Upper lobe of right lung (tissue), 1 donor: ENCODE measurements at places on chromosomes 4 and X.

- H3K27ac ChIP-seq, result no peak overlapping the region
- no peaks in the 10 kb centered on the region for H3K27me3 ChIP-seq
- no peak overlapping the region for H3K4me3 ChIP-seq
- DNase-seq, result no peak
- no peaks in the 10 kb centered on the region for H3K36me3 ChIP-seq
Measured at GRCh38 chr4:117137145-117137544, 51.8 kb upstream of the TRAM1L1 start.

DNA sequence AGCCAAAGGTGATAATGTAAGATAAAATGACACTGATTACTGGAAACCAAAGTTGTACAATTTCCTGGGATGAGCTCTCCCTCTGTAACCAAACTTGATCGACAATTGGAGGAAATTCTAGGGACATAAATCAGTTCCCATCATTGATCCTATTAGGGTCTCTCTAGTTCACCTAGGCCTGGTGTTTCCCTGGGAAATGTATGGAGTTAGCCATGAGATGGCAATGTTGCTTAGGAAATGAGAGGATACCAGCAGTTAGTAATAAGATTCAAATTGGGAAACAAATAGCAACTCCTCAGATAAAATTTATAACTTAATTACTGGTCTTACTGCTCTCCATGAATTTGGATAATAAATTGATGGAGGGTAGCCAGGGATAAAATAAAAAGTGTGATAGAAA is 52.2 kb downstream of the SPATA18 start:
- H3K27me3 ChIP-seq, result no peaks in the 10 kb centered on the region
- no peak for DNase-seq
- H3K4me3 ChIP-seq, result no peak overlapping the region
- H3K27ac ChIP-seq, result no peak overlapping the region

- no peak overlapping the region for H3K4me3 ChIP-seq
- H3K4me1 ChIP-seq, result no peaks in the 10 kb centered on the region
- H3K27me3 ChIP-seq, result peaks cover 18% of the 10 kb centered on the region
Measured at GRCh38 chrX:152640034-152640818, 2.5 kb downstream of the GABRQ start.

DNA sequence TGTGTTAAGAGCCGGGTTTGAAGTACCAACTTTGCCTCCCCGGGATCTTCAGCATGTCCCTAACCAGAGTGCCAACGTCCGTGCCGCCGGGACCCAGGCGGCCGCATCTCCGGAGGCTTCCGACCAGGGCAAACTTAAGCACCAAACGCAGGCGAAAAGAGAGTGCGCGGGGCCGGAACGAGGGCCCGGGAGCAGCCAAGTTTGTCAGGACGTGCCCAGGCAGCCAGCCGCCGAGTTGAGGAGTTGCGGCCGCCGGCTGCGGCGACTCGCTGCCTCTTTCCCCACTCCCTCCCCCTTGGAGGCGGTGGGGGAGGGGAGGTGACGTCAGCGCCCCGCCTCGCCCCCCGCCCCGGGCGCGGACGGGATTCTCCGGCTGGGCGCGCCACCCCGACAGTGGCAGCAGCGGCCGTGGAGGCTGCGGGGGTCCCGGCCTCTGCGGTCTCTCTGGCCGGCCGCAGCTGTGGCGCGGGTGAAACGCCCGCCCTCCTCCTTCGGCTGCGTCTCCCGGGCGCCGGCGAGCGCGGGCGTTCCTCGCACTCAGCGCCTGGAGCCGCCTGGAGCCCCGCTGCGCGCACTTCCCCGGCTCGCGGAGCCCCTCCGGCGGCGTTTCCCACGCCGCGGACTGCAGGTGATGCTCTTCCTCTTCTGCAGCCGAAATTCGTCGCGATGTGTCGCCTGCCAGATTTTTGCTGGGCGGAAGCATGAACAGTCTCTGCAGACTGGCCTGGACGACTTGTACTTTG is 2.9 kb upstream of the FAT1 start:
- peak overlapping the region; percentile 71 for H3K4me3 ChIP-seq
- peak overlapping the region; percentile 78 for H3K27ac ChIP-seq
- no peaks in the 10 kb centered on the region for H3K36me3 ChIP-seq
- H3K27me3 ChIP-seq, result peaks cover 13% of the 10 kb centered on the region
- H3K4me1 ChIP-seq, result no peaks in the 10 kb centered on the region
- peak; percentile 85 for DNase-seq

- no peaks in the 10 kb centered on the region for H3K4me1 ChIP-seq
- no peaks in the 10 kb centered on the region for H3K36me3 ChIP-seq
Measured at GRCh38 chrX:12360383-12360782, 222.1 kb downstream of the FRMPD4 start.

DNA sequence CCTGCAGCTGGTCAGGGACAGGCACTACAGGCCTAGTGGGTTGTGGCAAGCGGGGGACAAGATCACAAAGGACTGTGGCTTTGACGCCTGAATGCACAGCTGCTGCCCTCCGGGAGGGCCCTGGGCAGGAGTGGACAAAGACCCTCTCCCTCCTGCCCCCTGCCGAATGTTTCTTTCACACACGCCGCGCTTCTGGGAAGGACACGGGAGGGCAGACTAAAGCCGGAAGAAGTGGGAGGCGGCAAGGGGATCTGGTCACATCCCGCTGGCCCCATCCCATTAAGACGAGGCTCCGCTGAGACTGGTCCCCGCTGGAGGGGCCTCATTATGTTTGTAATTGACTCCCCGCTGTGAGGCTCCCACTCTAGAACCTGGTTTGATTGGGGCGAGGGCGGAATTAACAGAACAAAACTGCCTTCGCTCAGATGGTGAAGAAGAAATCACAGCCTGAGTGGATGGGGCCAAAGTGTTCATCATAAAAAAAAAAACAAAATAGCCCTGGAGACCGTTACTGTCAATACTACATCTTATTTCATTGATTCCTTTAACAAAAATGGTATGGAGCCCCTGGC is 37.8 kb upstream of the PSAPL1 start:
- no peaks in the 10 kb centered on the region for H3K4me1 ChIP-seq
- no peaks in the 10 kb centered on the region for H3K36me3 ChIP-seq
- H3K27me3 ChIP-seq, result no peaks in the 10 kb centered on the region
- H3K4me3 ChIP-seq, result no peak overlapping the region

DNA sequence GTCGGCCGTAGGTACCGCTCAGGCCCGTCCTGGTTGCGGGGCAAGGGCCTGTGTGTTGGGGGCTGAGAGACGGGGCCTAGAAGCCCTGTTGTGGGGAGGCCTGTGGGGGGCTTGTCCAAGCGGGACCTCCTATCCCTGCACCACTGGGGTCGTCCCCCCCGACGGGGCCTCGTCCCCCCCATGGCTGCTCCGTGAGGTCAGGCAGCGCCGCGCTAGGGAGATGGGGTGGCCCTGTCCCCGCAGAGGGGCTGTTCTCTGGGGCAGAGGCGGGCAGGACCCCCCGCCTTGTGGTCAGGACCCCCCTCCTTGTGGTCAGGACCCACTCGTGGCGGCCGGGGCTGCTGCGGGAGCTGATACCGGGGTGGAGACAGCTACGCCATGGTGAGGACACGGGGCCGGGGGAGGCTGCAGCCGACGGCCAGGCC is 12.1 kb upstream of the GTPBP6 start:
- H3K27ac ChIP-seq, result no peak overlapping the region
- peaks cover 9% of the 10 kb centered on the region for H3K4me1 ChIP-seq
- H3K27me3 ChIP-seq, result peaks cover 12% of the 10 kb centered on the region
- no peak overlapping the region for H3K4me3 ChIP-seq

- DNase-seq, result no peak
- H3K27me3 ChIP-seq, result no peaks in the 10 kb centered on the region
- no peak overlapping the region for H3K4me3 ChIP-seq
- no peaks in the 10 kb centered on the region for H3K36me3 ChIP-seq
- H3K27ac ChIP-seq, result no peak overlapping the region
- H3K4me1 ChIP-seq, result no peaks in the 10 kb centered on the region
Measured at GRCh38 chrX:123093792-123094191, 90.3 kb upstream of the GRIA3 start.

DNA sequence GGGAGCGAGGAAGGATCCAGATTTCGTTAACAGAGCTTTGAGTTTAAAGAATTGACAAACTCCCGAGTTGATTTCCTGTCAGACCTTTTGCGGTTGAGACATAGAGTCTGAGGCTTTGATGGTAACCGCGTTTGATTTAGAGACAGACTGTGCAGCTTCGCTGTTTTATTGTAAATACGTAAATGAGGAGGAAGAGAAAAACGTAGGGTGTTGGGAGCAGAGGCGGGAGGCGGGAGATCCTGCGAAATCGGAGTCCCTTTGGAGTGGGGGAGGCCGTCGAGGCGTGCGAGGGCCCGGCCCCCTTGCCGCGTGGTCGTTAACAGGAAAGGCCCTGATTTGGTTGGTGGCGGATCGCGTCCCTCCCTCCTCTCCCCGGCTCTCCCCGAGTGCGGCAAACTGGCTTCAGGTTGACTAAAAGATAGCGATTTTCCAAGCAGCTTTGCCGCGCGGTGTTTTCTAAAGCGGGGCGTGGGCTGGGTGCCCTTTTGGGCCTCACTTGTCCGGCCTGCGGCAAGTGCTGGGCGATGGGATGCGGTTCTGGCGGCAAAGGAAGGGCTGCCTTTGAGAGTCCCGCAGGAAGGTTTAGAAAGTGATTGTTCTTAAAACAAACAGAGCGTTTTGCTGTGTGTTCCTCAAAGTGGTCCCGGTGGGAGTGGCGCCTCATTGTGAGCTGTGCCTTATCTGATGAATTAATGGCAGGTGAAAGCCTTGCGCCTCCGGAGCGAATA is 857 bp downstream of the SCML1 start:
- DNase-seq, result peak; percentile 74
- peak overlapping the region; percentile 90 for H3K27ac ChIP-seq
- no peaks in the 10 kb centered on the region for H3K27me3 ChIP-seq
- H3K4me3 ChIP-seq, result peak overlapping the region; percentile 66

GRCh38 chrX:21700275-21700674 is 42.1 kb upstream of the KLHL34 start:
- no peak for DNase-seq
- H3K36me3 ChIP-seq, result no peaks in the 10 kb centered on the region
- H3K27me3 ChIP-seq, result no peaks in the 10 kb centered on the region
- H3K4me1 ChIP-seq, result no peaks in the 10 kb centered on the region
- no peak overlapping the region for H3K4me3 ChIP-seq

DNA sequence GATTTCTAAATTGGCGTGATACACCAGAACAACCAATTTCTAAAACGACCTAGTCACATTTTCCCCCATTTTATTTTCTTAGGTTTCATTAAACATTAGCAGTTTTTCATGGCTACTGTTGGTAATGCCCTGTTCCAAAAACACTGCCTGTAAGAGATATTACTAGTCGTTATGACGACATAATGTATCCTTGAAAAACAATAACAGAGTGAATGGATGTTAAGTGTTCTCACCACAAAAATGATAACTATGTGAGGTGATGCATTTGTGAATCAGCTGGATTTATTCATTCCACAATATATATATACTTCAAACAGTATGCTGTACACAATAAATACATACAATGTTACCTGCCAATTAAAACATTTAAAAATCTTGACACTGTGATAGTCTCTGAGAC is 1147.6 kb upstream of the PCDH10 start:
- no peak for DNase-seq
- H3K27ac ChIP-seq, result no peak overlapping the region
- no peaks in the 10 kb centered on the region for H3K36me3 ChIP-seq
- no peaks in the 10 kb centered on the region for H3K4me1 ChIP-seq

DNA sequence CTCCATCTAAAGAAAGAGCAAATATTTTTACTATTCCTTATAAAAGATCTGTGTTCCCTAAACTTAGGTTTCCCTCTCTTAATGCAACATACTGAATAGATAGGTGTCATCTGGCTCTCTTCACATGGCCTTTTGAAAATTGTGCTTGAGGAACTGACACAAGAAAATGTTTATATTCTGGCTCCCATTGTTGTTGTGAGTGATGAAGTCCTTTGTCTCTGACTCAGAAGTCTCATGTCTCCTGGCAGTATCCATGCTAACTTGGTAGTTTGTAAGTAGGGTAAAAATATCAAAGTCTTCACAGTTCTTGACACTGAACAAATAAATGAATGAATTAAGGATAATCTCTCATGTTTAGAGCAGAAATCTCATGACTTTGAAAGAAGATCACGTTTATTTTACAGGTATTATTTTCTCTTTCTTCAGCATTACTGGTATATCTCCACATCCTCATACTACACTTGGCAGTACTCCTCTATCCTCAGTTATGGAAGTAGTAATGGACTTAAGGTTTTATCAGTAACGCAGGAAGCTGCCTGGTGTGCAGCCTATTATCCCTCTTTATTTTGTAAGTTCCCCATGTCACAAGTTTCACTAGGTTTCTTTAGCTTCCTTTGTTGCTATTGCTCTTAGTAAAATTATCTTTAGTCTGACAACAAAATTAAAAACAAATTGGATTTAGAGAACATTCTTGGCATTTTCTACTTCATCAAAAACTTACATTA is 14.2 kb upstream of the PABPC4L start:
- no peak overlapping the region for H3K4me3 ChIP-seq
- no peaks in the 10 kb centered on the region for H3K36me3 ChIP-seq
- H3K27me3 ChIP-seq, result no peaks in the 10 kb centered on the region
- no peak overlapping the region for H3K27ac ChIP-seq

- no peaks in the 10 kb centered on the region for H3K4me1 ChIP-seq
- peaks cover 36% of the 10 kb centered on the region for H3K36me3 ChIP-seq
- DNase-seq, result peak; percentile 57
- H3K27me3 ChIP-seq, result no peaks in the 10 kb centered on the region
Measured at GRCh38 chr4:1992468-1993168, 16.2 kb downstream of the NELFA start.

DNA sequence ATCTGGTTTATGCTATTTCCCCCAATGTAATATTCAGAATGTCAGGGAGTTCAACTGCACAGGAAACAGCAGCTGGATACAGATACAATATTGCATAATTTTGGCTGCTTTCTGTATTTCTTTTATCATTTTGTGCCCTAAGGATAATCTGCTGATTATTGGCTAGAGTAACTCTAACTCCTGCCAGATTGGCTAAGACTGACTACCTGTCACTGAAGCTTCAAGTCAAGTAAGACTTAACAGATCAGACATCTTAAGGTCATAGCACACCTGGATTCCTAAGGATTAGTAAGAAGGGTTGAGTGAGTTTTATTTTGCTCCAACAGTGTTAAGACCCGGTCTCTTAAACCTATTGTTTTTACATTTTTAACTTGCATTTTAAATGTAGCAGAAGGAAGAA is 136.8 kb downstream of the KLF8 start:
- H3K4me1 ChIP-seq, result no peaks in the 10 kb centered on the region
- DNase-seq, result no peak
- H3K27me3 ChIP-seq, result no peaks in the 10 kb centered on the region
- no peak overlapping the region for H3K27ac ChIP-seq
- no peak overlapping the region for H3K4me3 ChIP-seq

GRCh38 chr4:53497487-53498244 is 93.6 kb downstream of the LNX1 start:
- H3K4me1 ChIP-seq, result no peaks in the 10 kb centered on the region
- no peaks in the 10 kb centered on the region for H3K27me3 ChIP-seq
- no peak for DNase-seq
- H3K36me3 ChIP-seq, result no peaks in the 10 kb centered on the region

DNA sequence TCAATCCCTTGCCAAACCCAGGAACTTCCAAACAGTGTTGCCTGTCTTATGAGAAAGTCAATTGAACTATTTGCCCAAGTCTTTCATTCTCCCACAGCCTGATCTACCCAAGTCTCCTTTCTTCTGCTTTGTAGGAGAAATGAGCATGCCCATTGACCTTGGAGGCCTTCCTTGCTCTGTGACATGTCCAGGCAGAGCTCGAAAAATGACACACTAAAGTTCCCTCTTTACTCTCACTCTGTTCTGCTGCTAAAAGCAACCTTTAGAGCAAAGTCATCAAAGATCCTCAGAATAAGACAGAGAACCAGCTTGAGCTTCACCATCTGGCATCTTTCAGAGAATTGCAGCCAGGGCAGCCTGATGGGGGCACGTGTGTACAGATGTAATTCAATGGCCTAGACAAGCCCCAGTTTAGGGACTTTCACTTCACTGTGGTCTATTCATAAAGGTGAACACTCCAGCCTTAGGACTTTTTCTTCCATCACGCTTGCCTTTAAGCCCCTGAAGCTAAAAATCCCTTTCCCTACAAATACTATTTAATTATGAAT is 136.4 kb downstream of the AMELX start:
- no peak overlapping the region for H3K27ac ChIP-seq
- no peaks in the 10 kb centered on the region for H3K36me3 ChIP-seq
- no peak overlapping the region for H3K4me3 ChIP-seq
